Muscle of leg (tissue), 16 donors: ENCODE measurements at places on chromosomes 1 and 21. TPM values are rescaled to one million over a fixed set of nuclear protein-coding genes. Genes with fewer than 3 reads are reported as not detected.

C8A gene
- polyA plus RNA-seq, result not detected

COL11A1 gene
- 237 TPM for polyA plus RNA-seq

OXCT2 gene
- 0.29 TPM for polyA plus RNA-seq

EXO1 gene
- 8.9 TPM for polyA plus RNA-seq

FGR gene
- 2.4 TPM for polyA plus RNA-seq

OR10Z1 gene
- polyA plus RNA-seq, result not detected
